Stimulated activated CD4-positive, alpha-beta T cell treated with anti-CD3 and anti-CD28 coated beads, Interleukin-4, amount 100 ng/mL, for 1 hour (primary cell): ENCODE measurements at places on chromosomes 7 and 10.

DNA sequence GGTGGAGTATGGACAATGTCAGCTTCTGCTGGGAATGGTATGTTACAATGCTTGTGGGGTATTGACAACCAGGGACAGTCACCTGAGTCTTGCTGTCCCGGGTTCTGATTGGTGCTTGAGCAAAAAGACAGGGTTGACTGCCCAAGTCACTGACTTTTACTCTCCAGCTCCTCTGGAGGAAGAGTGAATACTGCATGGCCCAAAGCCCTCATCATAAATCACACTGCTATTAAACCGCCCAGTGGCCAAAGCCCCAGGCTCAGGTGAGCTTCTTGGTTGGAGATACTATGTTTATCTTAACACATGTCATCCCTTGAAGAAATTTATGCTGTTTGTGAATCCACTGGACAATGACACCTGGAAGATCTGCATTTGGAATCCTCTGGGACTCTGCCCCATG is 90.0 kb upstream of the IGFBP3 start:
- DNase-seq: no peak

GRCh38 chr10:47253651-47254375 is 46.2 kb upstream of the GDF10 start:
- no peak for DNase-seq

GRCh38 chr10:121187391-121187790 is 336.2 kb downstream of the WDR11 start:
- DNase-seq: no peak

DNA sequence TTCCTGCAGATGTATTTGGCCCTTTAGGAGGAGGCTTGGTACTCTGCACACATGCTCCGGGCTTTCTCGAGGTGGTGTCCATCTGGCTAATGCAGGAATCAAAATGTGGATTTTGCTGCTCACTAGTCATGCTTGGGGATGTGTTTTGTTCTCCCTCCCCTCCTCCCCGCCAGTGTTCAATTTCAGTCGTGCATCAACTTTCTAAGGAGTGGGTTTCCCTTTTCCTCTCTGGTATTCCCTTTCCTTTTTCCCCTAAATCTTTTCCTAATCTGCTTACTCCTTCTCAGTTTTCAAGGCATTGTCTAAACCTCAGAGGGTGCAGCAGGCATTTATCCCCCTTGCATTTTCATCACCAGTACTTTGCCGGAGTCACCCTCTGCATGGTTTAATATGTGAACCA is 201.8 kb downstream of the CCDC3 start:
- no peak for DNase-seq

DNA sequence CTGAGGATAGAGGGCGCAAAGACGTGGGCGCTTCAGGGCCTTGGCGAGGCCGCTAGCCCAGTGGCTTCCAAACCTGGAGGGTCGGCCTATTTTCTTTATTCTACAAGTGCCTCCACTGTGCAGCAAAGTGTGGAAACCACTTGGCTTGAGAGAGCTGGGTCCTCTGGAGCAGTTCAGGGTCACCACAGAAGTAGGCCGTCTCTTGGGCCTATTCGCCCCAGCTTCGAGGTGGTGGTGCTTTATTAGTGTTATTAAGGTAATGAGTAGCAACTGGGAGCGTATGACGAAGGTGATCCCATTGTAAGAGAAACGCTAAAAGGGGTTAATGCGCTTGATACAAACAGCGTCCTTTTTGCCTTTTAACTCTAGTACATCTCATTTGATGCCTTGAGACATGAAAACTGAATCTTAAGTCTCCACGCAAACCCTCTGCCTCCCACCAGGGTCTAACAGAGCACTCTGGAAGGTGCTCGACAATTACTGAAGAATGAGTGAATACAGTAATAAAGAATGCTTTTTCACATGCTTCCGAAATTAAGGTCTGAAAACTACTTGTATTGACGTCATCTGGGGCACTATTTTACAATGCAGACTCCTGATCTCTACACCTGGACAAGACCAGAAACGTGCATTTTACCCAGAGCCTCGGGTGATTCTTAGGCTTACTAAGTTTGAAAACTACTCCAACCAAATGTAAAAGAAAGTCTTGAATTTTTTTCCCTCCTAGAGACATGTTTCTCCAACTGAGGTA is 647 bp upstream of the GSAP start:
- no peak for DNase-seq

- DNase-seq: no peak
Observed at GRCh38 chr7:129160161-129160905, 15.8 kb downstream of the TSPAN33 start.

DNA sequence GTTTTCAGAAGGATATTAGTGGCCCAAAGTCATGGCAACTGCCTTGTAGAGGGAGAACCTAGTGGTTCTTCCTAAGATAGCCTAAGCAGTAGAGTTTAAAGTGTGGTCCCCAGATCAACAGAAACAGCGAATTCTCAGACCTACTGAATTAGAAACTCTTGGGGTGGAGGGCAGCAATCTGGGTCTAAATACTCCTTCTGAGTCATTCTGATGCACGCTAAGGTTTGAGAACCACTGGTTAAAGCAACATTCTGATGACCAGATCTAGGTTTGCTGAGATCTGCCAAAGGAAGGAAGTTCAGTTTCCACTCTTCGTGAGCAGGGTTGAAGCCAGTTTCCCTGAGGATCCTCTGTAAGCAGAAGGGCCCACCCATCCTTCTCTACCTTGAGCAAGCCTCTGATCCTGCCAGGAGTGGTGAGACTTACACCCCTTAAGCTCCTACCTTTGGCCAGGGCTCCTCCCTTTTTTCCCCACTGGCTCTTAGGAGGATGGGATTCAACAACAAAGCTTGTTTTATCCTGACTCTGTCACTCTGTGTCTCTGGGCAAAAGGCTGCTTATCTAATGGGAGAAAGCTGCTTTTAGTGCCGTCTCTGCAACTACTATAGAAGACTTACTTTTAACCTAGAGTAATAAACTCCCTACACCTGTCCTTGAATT is 26.8 kb upstream of the TRUB1 start:
- no peak for DNase-seq

DNA sequence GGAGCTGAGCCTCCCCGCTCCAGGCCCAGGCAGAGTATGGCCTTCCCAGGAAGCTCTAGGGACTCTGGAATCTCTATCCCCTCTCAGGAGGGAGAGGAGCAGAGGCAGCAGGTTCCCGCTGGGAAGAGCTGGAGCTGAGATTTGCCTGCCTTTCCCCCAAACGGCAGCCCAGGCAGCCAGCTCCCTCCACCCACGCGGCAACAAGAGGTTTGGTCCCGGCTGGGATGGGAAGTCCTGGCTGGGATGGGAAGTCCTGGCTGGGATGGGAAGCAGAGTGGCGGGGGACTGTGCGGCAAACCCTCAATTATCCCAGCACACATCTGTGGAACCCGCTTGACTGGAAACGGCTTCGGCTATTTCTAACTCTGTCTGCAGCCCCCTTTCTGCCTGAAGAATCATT is 223.0 kb downstream of the ELFN1 start:
- DNase-seq: no peak

DNA sequence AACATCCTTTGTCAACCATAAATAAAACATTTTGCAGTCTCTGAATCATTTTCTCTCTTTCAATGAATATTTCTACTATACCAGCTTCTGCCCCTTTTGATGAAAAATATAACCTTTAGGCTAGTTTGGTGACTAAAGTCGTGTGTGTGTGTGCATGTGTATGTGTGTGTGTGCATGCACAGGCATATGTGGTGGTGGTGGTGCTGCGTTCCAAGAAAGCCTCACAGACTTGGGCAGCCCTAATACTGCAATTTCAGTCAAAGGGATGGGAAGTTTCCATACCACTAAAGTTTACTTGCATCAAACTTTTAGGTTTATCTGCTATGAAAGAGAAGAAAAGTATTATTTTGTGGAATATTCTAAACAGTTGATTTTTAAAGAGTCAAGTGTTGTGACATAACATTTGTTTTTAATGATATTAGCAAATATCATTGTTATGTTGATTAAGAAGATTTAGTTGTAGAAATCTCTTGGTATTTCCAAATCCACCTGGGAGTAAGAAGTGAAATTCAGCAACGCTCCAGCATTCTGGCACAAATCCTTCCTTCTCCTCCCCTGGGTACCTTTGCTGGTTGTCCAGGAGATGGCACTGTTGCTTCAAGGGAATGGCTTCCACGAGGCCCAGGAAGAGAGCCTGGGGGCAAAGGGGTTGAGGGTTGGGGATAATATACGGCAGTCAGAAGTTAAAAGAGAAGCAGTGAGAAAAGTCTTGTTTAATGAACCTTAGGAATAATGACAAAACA is 41.5 kb downstream of the ASB4 start:
- DNase-seq: no peak

DNA sequence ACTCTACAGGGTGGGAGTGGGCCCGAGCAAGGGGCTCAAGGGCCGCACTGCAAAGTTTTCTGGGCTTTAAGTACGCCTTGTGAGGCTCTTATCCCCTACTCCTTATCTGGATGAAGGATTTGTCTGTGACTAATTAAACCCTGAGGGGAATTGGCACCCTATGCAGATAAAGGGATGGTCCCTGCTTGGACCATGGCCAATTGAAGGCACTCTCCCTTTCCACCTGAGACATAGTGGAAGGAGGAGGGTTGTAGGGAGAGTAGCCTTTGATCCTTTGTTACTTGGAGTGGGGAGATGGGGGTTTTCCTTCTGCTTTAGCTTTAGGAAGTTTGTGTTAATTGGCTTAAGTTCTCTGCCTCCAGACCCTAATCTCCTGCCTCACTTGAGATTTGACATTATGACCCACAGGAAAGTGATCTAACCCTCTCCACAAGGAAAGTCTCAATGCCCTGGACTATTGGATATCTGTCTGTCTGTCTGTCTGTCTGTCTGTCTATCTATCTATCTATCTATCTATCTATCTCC is 1158.8 kb upstream of the SORCS1 start:
- DNase-seq: no peak

DNA sequence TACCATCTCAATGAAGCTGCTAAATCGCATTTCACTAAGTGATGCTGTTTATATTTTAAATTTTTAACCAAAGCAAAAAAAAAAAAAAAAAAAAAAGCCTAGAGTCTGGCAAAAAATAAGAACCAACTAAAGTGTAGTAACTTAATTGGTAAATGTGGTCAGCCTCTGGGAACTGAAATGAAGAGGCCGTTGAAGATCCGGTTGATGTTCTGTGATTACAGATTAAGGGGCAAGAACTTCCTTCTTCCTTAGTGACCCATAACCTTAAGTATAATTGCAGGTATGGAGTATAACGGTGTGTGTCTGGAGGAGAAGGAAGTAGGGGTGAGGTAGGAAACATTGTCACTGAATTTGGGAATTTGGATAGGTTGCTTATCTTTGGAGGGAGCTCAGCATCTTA is 7.7 kb upstream of the SRGN start:
- no peak for DNase-seq
